Breast epithelium (tissue), 4 donors: ENCODE measurements at places on chromosomes 2 and 18. TPM values are rescaled to one million over a fixed set of nuclear protein-coding genes. Genes with fewer than 3 reads are reported as not detected.

The ALKAL2 gene
- total RNA-seq = 16.1 TPM

The POTEE gene
- total RNA-seq = 1.0 TPM

DNA sequence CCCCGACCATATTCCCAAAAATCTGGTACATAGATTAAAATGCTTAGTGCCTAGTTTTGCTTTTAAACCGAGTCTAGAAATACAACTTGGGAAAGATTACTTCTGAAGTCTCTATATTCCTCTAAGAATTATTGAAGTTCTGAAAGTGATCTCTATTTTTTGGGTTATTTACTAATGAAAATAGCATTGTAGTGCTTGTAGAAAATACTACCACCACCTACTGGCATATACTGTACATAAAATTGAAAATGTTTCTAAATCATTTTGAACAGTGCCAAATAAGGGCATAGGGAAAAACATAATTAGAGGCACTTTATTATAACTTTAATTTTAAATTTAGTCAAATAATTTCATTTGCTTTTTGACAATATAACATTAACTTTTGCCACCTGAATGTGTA is 1399.6 kb upstream of the ZEB2 start:
- DNase-seq = no peak

The FKBP7 gene
- 20.8 TPM for total RNA-seq

The PNPT1 gene
- total RNA-seq = 24.9 TPM
